Epithelial cell of alveolus of lung (primary cell): ENCODE measurements at places on chromosomes 1 and 21. TPM values are rescaled to one million over a fixed set of nuclear protein-coding genes. Genes with fewer than 3 reads are reported as not detected.

Gene CCDC181
- total RNA-seq, result 1.2 and 2.2 TPM in 2 replicates

Gene IFI44L
- 0.48 and 7.4 TPM in 2 replicates for total RNA-seq

Gene OR2W3
- not detected in 2 replicates for total RNA-seq

Gene SEMA6C
- total RNA-seq, result 1.7 and 5.5 TPM in 2 replicates

Gene UBXN10
- total RNA-seq, result under 0.01 and 0.13 TPM in 2 replicates

Gene EEIG2
- total RNA-seq, result 14.6 and 18.0 TPM in 2 replicates

Gene PADI4
- not detected in 2 replicates for total RNA-seq

Gene SPRR1B
- not detected in 2 replicates for total RNA-seq

Gene VHLL
- 5.3 TPM in 1 of 2 replicates, not detected in the other for total RNA-seq

Gene IL20
- total RNA-seq, result not detected in 2 replicates

Gene CAMK1G
- total RNA-seq, result 3.0 and 10.1 TPM in 2 replicates

Gene C1orf35
- total RNA-seq, result 7.6 and 13.6 TPM in 2 replicates

Gene SLC5A3
- total RNA-seq, result 2.7 and 5.7 TPM in 2 replicates

Gene TSPAN1
- total RNA-seq, result 1.6 and 2.0 TPM in 2 replicates

Gene AQP10
- total RNA-seq, result under 0.01 TPM in 1 of 2 replicates, not detected in the other

Gene MPL
- total RNA-seq, result not detected in 2 replicates
